ENCODE measurements at places on chromosomes 2 and 18.

DNA sequence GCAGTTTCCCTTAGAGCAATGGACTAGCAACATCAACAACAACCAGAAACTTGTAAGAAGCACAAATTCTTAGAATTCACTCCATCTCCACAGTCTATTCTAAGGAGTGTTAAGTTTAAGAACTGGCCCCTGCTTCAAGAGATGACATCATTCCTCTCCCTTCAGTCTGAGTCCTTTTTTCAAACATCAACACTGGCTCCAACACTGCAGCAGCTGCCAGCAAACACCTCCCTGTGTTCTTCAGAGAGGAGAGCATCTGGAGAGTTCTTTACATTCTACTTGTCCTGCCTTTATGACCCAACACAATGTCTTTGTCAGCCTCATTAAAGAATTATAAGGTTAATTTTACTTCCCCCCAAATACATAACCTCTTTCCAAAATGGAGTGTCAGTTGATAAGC lies 122.3 kb downstream of the HNMT start:
- DNase-seq = no peak

- no peak for DNase-seq
Measured at GRCh38 chr2:216084547-216084946, 2.8 kb downstream of the TMEM169 start.

GRCh38 chr2:150735894-150736498 lies 248.5 kb upstream of the RND3 start:
- no peak for DNase-seq

- no peak for DNase-seq
Measured at GRCh38 chr2:96661324-96661723, 18.8 kb downstream of the FER1L5 start.

DNA sequence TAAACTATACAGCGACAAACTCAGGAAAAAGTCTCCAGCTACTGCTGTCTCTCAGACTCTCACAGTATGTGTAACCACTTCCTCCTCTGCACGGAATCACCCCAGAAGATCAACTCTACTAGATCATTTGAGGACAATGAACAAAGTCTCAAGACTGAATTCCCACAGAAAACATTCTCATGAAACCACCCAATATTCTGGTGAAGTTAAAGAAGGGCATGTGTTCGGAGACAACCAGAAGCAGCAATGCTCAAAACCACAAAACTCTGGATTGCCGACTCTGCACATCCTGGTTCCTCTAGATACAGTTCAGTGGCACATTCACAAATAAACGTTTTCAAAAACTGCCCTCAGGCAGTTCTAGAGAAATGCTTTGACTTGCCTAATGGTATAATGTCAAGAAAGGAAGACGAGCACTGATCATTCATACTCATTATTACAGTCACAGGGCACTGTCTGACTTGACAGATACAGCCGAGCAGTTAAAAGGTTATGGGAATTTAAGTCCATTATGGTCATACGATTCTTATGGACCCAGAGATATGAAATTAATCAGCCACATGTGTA lies 91.9 kb upstream of the STK17B start:
- no peak for DNase-seq

GRCh38 chr18:57784034-57784800 lies 18.9 kb downstream of the ATP8B1 start:
- DNase-seq = no peak

- DNase-seq = no peak
Measured at GRCh38 chr2:40352041-40352702, 99.7 kb downstream of the SLC8A1 start.

GRCh38 chr2:207974216-207974605 lies 51.1 kb downstream of the PLEKHM3 start:
- no peak for DNase-seq

DNA sequence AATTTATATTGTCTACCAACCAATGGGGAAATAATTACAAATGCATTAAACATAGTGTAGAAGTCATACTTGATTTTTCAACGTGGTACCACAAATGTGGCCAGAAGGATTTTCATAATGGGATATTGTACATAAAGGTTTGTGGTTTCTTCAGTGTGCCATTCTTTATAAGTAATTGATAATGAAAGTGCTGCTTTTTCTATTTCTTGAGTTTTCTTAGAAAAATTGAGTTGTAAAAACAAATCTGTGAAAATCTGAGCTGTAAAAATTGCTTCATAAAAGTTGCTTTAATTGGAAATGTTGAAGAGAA lies 103.6 kb downstream of the KYNU start:
- no peak for DNase-seq

- no peak for DNase-seq
Measured at GRCh38 chr2:237598468-237599208, 8.1 kb upstream of the RAB17 start.

DNA sequence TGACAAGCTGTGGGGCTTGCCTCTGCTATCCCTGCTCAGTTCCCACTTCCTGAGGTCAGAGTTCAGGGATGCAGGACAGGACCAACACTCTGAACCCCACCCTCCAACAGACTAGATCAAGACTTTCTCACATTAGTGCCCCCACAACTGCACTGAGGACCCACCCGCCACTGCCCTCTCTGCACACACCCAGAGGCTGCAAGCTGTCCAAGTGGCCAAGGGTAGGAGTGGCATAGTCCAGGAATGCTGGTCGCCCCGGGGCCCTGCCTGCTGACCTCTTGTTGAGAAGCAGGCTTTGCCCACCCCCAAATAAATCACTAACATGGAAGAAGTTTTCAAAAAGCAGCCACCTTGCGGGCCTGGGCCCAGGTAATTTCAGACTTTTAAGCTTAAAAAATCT lies 5.5 kb upstream of the KIF1A start:
- DNase-seq = no peak

DNA sequence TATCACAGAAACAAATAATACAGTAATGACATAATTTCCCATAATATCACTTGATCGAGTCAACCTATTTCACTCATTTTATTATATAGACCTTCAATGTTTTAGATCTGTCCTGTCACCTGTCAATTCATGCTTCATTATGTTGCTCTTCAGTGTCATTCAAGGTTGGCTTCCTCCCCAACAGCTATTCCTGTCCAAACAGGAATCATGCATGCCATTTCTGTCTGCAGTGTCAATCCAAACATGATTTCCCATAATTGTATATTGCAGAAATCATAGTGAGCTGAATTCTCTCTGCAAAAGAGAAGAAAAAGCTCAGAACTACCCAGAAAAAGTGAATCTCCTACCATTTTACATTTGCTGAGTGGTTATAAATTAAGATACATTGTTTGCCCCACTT lies 628.6 kb downstream of the NR4A2 start:
- DNase-seq = no peak

DNA sequence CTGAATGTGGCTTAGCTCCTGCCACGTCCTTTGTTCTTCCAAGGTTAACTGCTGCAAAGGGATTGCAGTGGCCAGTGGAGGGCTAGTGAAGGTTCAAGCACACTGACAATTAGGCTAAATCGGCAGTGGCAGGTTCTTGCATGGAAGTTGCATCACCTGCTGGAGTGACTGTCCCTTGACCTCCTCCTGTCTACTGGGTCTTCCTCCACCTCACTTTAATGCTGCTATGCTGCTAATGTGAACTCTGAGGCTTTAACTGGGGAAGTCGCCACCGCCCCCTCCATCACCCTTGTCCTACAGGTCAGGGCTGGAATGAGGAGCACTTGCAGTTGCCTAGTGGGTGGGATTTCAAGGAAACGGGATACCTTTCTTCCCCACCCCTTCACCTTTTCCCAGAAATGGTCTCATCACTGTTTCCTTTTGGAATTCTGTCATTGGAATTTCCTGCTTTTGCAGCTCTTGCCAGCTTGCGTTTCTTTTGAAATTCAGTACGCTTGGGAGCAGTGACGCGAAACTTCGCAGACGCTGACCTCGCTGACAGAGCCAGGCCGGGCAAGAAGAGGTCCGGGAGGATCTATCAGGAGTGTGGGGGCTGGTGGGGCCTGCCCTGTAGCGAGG lies 150.3 kb downstream of the SH3RF3 start:
- no peak for DNase-seq

DNA sequence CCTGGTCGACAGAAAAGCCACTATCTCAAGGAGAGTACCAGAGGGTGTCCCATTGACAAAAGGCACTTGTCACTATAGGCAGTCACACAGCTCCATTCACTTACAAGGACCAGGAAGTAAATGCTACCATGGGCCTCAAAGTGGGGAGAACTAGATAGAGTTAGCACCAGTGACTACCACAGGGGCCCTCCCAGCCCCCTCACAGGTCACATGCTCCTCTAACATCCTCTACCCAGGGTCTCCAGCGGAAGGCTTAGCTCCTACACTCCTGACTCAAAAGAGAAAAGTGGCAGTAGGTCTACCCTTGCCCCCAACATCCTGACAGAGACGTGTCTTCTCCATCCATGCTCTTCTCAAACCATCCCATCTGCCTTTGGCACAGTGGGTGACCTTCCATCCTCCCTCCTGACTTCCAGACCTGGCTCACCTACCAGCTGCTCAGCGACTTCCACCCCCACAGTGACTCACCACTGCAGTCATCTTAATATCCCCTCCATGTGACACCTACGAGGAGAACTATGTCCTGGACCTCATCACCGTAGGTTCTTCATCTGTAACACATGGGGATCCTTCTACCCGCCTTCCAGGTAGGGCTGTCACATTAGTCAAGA lies 5.6 kb upstream of the DNMT3A start:
- DNase-seq = no peak

DNA sequence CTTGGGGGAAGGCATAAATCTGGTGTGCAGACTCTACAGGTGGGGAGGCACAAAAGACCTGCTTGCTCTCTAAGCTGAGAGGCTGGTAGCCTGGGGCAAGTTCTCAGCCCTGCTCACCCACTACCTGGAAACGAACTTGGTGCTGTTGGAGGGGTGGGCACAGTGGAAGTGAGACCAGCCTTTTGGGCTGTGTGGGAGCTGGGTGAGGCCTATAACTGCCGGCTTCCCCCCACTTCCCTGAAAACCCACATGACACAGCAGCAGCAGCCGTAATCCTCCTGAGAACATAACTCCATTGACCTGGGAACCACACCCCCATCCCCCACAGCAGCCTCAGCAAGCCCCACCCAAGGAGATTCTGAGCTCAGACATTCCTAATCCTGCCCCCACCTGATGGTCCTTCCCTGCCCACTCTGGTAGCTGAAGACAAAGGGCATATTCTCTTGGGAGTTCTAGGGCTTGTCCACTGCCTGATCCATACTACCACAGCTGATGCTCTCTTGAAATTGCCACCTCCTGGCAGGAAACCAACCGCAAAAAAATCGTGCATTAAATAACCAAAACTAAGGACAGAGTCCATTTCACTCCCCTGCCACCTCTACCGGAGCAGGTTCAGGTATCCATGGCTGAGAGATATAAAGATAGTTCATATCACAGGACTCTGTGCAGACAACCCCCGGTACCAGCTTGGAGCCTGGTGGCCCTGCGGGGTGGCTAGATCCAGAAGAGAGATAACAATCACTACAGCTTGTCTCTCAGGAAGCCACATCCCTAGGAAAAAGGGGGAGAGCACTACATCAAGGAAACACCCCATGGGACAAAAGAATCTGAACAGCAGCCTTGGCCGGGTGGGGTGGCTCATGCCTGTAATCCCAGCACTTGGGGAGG lies 178.1 kb downstream of the NDUFA10 start:
- no peak for DNase-seq

DNA sequence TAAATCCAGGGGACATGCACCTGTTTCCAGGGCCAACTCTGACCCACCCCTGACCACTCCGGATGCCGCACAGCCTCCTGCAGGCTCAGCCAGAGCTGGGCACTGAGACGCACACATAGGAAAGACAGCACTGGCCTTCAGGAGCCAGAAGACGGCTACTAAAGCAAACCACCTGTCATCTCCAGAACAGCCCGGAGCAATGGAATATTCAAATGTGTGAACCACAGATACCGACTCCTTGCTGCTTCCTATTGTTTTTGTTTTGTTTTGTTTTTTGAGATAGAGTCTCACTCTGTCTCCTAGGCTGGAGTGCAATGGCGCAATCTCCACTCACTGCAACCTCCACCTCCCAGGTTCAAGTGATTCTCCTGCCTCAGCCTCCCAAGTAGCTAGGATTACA lies 94.0 kb downstream of the LAMA1 start:
- no peak for DNase-seq

DNA sequence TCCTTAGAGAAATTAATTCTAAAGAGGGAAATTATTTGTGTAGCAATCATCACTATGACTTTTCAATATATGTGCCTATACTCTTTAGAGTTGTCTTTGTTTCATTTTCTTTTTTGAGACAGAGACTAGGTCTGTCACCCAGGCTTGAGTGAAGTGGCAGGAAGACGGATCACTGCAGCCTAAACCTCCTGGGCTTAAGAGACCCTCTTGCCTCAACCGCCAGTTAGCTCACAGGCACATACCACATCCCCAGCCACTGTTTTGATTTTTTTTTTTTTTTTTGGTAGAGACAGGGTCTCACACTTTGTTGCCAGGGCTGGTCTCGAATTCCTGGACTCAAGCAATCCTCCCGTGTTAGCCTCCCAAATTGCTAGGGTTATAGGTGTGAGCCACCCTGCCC lies 12.4 kb downstream of the YWHAQ start:
- DNase-seq = no peak

DNA sequence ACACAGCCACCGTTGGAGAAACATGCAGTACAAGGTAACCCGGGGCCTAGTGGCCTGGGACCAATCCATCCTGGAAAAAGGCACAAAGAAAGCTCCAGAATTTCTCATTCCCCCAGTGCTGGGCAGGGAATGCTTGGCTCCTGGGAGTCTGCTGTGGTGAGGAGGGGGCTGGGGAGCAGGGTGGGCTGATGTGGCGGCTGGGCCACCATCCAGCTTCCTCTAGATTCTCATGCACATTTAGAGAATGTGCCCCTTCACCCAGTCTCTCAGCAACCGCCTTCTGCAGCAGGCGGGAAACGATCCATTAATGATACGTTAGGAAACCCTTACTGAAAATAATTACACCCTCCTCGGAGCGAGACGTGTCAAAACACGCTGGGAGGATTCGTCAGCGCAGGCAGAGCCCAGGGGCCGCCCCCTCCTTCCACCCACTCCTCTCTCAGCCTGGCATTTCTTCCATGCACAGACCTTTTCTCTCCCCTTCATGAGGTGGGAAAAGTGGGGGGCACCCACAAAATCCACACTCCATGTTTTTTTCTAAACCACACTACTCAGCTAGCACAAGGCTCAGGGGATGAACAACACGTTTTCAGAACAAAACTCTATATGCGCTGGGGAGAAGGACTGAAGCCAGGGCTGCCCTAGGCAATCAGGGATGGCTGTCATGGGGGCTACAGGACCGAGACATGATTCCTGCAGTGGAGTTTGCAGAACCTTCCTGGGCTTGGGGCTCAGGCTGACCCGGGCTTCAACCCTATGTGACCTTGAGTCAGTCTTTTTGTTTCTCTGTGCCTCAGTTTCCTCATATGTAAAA lies 56.1 kb upstream of the SMAD7 start:
- no peak for DNase-seq

- no peak for DNase-seq
Measured at GRCh38 chr2:72128843-72129227, 18.8 kb downstream of the CYP26B1 start.

DNA sequence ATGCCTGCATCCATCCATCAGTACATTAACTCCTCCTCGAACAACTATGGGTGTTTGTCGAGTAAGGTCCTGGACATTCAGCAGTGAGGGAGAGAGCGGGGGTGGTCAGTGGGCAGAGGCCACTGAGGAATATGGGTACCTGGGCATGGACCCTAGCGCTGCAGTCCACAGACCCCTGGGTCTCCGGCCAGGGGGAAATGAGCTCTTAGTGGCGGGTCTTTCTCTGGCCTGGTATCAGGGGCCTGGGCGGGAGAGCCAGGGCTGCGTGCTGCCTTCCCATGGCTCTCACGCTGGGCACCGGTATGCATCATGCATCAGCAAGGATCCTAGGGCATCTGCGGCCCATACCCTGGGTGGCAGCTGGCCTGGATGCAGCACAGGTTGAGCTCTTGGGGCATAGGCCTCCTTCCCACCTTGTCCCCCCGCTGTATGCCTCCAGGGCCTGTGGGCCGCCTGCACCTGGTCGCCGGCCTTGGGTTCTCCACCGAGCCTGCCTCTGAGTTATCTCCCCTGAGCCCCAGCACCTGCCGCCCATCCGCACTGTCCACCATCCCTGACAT lies 1.3 kb upstream of the MOCOS start:
- no peak for DNase-seq

Measured in stimulated activated CD8-positive, alpha-beta memory T cell treated with anti-CD3 and anti-CD28 coated beads, Interleukin-4, amount 100 ng/mL, for 4 hours (primary cell).